ENCODE measurements at places on chromosomes 4 and X.

DNA sequence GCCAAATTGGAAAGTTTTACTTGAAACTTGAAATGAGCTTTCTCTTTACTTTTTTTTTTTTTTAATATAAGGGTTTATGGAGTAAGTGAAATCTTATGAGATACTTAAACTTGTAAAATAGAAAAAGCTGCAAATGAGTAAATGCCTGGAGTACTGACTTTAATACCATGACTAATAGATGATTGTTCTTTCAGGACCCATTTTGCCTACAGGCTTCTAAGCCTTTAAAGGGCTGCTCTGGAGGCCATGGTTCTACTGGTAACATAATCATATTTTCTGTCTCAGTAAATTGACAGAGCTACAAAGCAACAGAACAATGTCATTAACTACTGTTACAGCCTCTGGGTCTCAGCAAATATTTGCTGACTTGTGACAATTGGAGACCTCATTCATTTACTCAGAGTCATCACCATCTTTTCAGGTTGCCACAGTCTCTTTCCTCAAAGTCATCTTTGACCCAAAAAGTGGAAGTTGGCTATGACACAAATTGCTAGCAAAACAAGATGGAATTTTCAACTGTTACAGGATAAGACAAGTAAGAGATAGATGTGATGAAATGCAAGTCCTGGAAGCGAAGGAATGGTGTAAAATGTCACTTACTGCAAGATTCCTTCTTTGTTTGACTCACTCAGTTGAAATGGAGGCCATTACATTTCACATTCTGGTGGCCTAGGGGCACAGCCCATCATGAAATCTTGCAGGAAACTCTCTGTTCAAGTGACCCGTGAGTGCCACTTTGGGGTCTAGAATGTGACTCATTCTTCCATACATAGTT lies 132.7 kb downstream of the BTC start:
- no peak for DNase-seq

DNA sequence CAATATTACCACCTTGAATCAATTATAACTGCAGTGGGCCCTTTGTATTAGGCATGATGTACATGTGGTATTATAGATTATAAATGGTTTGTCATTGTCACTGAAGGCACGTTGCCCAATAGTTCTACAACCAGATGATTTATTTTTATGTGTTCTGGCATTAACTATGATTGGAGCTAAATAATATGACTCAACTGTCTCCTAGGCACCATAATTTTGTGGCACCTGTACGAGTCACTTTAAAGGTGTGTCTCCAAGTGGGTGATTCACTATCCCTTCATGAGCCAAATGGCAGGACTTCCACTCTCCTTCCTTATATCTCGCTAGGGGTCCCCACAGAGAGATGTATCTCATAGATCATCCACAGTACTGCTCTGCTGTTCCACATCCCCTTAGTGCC lies 6.1 kb upstream of the SMPX start:
- DNase-seq, result no peak

DNA sequence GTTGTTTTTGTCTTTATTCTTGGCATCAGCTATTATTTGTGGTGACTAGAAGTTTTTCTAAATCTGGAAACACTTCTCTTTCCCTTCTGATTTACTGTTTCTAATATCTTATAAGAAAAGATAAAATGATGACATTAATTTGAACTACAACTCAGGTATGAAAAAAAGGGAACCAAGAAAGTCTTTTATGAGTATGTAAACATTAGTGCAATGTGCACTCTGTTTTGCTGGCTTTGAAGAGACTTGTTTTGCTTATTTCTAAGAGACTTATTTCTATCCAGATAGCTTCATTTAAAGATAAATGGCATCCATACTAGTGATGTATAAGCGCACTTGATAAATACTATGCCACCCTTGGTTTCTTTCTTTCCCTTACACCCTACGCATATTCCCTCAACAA lies 10.1 kb upstream of the AMBN start:
- DNase-seq, result no peak

DNA sequence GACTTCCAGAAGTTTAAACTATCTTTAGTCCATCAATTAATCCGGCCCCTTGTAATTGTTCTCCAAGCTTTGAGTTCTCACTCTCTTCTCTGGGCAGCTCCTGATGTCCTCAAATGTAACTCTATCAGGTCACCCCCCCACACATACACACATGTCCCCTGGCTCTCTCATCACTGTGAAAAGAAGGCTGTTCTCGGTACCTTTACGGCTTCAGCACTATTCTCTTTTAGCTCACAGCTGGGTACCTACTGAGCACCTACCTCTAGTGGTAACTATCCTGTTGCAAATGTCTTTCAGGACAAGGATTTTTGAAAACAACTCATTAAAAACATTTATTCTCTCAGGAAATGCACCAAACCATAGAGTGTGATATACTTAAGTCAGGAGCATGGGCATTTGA lies 115.4 kb downstream of the IQCM start:
- DNase-seq, result no peak

GRCh38 chrX:21955403-21956189 lies 15.1 kb downstream of the SMS start:
- DNase-seq, result peak; percentile 57

- DNase-seq, result no peak
These were observed 128.3 kb upstream of the EPHA5 start for GRCh38 chr4:65798498-65799127.

GRCh38 chr4:159705334-159705733 lies 602.5 kb downstream of the RAPGEF2 start:
- no peak for DNase-seq

- no peak for DNase-seq
These were observed 5.6 kb downstream of the TMEM255A start for GRCh38 chrX:120305531-120306141.

DNA sequence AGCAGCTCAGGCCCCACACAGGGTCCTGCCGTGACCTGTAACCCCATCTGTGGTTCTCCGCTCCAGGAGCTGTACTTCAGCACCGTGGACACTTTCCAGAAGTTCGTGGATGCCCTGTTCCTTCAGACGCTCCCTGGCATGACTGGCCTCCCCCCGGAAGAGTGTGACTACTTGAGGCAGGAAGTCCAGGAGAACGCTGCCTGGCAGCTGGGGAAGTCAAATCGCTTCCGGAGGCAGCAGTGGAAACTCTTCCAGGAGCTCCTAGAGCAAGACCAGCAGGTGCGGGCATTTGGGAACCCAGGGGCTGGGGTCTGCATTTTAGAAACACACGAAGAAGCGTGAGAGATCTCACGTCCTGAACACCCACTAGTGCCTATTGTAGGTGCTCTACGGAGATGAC lies 72.5 kb downstream of the EVC start:
- no peak for DNase-seq

DNA sequence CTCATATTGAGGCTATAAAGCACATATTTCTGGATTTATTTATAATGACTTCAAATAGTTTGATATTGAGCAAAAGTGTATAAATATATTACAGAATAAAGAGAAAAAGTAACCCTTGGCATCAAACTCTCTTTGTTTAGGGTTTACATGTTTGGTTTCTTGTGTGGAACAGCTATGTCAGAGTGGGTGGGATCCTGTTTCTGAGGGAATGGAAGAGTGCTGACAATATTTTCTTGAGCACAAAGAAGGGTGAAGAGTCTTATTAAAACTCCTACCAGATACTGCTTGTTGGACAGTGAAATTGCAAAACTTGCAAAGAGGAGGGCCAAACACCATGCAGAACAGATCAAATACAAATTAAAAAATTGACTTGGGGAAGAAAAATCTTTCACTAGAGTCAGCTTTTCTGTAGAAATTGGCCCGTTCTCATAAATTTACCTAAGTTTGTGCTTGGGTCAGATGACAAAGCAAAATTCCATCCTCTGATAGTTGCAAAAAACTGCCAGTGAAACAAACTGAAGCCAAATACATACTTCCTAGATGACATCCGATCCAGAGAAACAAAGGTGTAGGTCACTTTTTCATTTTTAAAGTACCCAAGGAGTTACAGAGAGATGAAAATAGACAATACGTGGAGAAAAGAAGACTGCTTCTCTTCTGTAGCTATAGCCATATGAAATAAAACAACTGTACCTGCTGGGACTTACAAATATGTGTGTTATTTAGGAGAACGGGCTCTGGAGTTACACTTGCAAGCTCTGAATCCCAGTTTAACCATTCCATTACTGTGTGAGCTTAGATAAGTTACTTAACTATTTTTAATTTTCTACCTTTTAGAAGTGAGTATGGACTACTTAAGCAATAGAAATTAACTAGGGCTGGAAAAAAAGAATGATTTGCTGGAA lies 133.3 kb downstream of the MAML3 start:
- peak; percentile 26 for DNase-seq

DNA sequence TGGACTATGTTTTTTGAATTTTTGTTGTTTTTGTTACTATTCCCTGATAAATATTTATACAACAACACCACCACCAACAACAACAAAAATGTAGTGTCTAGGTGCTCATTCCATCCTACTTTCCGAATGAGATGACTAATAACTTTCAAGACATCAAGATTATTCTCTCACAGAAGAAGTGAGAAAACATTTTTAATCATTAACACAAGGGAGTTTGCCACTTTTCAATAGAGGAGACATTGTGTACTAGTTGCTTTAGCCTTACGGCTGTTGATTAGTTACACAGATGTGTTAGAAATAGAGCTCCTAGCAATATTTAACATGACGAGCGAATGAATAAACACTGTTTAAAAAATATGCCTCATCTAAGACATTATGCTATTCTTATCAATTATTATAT lies 898.8 kb downstream of the C4orf33 start:
- DNase-seq, result no peak

DNA sequence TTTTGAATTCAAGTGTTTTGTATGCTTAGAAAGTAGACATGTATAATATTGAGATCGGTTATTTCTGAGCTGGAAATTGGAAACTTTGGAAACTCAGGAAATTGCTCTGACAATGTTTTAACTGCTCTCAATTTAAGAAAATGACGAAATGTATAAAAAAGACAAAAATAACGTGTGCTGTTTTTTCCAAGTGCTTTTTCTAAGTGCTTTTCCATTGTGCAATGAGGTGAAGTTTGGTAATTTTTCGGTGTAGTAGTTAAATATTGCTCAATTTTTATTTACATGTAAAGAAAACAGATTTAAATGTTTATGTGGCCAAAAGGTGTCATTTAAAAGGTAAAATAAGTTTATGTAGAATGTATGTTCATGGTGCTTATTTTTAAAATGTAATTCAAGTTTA lies 39.4 kb upstream of the RHOH start:
- DNase-seq, result no peak

DNA sequence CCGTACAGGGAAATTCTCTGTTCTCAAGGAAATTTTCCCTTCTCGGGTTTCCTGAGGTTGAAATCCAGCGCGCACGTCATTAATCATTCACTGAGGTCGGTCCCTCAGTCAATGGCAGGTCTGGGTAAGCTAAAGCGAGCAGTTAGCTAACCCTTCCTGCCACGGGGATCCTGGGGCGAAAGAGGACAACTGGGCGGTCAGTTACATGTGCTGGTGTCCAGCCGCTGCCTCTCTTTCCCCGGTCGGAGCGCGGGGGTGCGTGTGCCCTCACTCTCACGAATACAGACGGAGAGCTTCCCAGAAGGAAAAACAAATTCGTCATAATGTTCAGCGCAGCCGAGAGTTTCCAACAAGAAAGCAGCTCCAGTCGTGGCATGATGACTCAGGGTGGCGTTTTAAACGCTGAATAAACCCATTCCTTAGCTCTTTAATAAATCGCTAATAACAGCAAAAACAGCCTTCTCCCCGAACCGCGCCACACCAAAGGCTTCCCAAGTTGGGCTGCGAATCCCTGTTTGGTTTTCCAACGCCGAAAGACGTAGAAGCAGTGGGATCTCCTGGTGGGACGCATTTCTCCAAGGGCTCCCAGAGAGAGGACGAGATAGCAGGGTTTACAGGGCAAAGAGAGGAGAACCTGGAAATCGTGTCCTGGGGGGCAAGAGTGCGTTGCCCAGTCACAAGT lies 752 bp upstream of the FGF5 start:
- DNase-seq, result no peak

DNA sequence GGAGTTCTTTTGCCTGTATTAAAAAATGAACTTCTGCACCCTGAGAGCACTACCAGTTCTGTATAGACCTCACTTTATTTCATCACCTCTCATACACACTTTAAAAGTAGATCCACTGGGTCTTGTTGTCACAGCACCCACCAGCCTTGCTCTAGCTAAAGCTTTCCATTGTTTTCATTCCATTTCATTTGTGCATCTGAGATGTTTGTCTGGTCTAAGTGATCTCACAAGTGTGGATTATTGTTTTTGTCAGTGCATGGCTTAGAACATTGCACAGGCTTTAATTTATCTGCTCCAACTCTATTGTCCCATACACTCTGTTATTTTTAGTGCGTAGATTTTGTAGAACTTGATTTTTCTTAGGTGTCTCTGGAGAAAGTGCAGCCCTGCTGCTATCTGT lies 1157.5 kb upstream of the PABPC4L start:
- no peak for DNase-seq

- no peak for DNase-seq
These were observed 338.1 kb downstream of the BCOR start for GRCh38 chrX:39759526-39760224.

DNA sequence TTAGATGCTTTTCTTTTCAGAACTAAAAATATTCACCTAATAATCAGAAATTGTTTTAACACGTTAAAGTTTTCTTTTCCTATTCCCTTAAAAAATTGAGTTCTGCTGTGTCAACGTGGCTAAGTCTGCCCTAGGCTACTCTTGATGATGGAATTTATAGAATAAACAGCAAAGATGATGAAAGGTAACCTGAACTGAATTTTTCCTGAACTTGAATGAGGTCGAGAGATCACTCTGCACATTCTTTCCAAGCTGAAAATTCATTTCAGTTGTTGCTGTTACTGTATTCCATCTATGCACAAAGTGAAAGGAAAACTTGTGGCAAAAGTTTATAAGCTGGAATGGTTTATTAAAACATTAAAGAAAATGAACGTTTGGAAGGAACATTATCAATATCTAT lies 245.9 kb upstream of the GIMD1 start:
- DNase-seq, result no peak
